ENCODE measurements at places on chromosomes 5 and 9.
A peak's percentile ranks its signal among the peaks of the same experiment; 100 is the strongest.

GRCh38 chr9:113920872-113921271 is 44.8 kb downstream of the ZNF618 start:
- no peak for DNase-seq

DNA sequence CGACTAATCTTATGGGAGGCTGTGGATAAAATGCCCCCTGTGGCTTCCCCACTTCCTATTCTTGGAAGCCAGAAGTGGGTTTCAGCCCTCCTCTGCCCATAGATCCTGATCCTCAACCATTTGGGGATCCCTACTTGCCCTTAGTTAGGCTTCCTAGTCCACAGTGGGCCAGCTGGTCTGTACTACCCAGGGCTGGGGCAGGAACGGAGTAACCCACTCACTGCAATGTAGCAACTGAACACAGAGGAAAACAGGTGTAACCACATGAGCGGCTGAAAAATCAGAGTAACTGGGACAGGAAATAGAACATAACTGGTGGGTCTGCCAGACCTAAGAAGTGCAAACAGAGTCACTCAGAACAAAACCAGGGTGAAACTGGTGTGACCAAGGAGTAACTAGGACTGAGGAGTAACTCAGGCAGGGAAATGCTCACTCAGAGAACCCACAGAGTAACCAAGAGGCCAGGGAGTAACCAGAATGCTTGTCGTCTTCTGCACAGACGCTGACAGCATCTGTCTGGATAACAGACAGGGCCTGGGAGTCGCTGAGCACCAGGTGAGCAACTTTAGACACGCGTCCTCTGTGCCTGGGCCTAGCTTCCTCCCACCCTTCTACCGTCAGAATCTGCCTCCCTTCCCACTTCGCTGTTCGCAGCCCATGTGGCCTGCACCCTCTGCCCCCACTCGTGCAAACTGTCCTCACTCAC is 1.0 kb downstream of the AQP3 start:
- no peak for DNase-seq

- DNase-seq = peak; percentile 15
Measured at GRCh38 chr9:95167998-95168397, 149.5 kb downstream of the FANCC start.

DNA sequence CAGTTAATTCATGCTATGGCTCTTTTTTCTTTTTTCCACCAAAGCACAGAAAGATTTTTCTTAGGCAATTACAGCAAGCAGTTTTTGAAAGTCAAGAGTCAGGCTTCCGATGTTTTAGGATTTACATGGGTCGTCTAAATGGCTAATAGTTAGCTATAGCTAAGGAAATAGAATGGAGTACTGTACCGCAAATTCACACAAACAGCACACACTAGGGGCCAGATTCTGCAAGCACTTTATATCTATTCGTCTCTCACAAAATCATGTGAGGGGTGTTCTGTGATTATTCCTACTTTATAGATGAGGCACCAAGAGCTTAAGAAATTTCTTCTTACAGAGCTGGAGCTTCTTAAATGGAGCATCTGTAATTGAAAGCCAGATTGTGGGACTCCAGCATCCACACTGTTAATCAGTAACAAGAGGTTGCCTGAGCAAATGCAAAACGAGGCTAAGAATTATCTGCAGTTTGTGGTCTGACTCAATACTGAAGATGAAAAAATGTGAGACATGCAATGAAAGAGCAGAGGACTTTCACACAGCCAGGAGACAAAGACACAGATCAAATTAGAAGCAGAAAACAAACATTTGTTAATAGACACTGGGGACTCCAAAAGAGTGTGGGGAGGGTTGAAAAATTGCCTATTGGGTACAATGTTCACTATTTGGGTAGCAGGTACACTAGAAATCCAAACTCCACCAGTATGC is 62.7 kb upstream of the CTXN3 start:
- DNase-seq = no peak

DNA sequence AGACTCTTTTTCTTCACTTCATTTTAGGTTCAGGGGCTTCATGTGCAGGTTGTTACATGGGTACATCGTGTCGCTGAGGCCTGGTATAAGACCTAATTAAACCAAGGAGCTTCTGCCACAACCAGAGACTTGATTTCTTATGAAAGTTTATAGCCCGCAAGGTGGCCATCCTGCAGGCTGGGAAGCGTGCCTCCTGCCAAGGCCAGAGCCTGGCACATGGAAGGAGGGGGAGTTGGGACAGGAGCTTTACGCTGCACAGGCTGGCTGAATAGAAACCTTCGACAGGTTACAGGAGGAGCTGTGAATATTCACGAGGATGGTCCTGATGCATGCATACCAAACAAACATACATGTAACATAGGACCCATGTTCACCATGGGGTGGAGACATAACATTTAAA is 50.1 kb upstream of the SIMC1 start:
- DNase-seq = no peak

DNA sequence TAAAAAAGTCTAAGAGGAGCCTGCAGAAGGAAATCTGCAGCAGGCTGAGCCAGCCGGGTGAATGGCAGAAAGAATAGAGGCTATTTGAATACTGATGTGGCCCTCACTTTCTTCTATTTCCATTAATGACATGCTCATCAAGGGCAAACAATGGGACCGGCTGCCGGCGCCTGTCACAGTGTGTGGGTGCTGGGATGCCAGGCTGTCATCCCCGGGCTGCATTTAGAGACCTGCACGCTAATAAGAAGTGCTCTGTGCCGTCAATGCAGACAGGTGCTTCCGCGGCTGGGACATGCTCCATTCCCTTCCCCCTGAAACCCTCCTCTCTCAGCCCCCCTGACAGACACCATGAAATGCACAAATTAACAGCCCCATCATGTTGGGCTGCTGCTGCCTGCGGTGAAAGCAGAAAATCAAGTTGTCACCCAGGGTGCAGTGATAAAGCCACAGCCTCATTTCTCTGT is 217.7 kb upstream of the TBCA start:
- DNase-seq = peak; percentile 54

GRCh38 chr5:89280103-89281037 is 397.4 kb upstream of the MEF2C start:
- no peak for DNase-seq

DNA sequence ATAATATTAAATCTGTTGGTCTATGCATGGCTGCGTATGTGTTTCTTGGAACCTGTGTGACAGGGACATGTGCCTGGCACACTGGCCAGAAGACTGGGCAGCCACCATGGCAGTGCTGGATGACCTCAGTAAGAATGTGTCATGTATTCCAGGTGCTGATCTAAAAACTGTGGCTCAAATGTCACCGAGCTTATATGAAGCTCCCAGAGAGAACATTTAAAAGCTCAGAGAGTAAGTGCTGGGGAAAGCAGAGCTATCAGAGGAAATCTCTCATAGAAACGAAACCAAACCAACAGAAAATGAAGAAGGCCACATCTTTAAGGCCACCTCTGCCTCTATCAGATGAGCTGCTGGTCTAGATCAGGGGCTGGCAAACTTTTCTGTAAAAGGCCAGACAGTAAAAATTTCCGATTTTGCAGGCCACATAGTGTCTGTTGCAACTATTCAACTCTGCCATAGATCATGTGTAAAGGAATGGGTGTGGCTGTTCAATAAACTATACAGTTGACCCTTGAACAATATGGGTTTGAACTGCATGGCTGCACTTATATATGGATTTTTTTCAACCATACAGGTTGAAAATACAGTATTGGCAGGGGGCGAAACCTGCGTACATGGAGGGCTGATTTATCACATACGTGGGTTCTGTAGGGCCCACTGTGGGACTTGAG is 31.8 kb downstream of the TSTD2 start:
- no peak for DNase-seq

DNA sequence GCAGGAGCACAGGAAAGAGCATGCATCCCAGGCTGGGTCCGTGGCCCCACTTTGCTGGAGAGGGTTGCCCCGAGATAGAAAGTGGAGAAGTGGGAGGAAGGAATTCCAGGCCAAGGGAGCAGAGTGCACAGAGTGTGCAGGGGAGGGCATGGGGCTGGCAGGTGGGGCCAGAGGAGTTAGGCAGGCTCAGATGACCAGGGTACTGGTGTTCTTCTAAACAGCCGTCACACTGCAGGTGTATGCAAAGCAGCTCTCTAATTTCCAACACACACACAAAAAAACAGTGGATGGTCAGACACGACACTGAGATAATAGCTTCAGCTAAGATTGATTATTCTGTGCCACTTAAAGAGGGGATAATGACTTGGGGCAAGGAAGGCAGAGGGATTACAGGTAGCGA is 212.2 kb downstream of the MTRR start:
- DNase-seq = peak; percentile 79

GRCh38 chr5:77630114-77630680 is 8.3 kb downstream of the OTP start:
- DNase-seq = peak; percentile 73

GRCh38 chr5:107359033-107359915 is 311.5 kb downstream of the EFNA5 start:
- DNase-seq = no peak

GRCh38 chr5:122723606-122724352 is 51.1 kb upstream of the SNX2 start:
- DNase-seq = no peak

DNA sequence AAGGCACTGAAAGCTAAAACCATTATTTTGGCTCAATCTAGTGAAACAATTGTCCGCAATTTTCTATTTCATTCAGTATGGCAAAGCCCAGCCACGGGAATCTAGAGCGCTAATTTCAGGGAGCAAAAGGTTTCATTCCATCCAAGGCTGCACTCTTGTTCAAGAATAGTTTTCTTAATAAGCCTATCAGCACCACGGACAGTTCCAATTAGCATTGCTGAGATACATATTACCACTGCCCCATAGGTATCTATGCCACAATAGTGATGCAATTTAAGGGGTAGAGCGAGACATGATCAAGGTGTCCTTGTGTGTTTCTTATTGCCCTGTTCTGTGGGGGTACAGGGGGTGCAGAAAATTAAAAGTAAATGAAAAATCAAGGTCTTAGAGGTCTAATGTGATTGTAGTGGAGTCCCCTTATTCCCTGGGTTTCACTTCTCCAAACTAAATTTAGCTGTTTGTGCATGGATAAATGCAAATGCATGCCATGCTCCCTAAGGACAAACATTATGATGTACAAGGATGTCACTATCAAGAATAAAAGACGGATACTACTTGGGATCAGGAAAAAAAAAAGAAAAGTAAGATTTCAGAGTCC is 45.5 kb downstream of the SPOCK1 start:
- DNase-seq = no peak

- DNase-seq = no peak
Measured at GRCh38 chr5:30879887-30880286, 313.6 kb upstream of the CDH6 start.

DNA sequence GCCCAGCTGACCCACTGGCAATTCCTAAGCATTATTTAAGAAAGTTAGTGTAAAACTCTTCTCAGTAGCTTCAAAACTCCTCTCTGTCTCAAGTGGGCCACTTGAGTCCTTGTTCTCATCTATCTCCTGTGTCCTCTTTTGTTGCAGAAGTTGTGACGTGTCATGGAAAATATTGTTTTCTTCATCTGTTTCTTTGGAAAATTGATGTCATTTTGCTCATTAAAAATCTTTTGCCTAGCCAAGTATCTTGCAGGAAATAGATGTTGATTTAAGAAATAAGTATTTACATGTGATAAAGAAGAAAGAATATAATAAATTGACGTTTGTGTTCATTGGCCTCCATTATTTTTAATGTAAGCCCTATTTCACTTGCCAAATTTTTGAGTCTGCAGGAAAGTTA is 1158.4 kb upstream of the SEMA6A start:
- DNase-seq = no peak

GRCh38 chr5:155903791-155904190 is 423.2 kb upstream of the SGCD start:
- DNase-seq = no peak

GRCh38 chr5:157308836-157309465 is 43.0 kb downstream of the CYFIP2 start:
- DNase-seq = no peak

- no peak for DNase-seq
Measured at GRCh38 chr5:7663808-7664207, 187.1 kb downstream of the CFAP90 start.

- no peak for DNase-seq
Measured at GRCh38 chr5:135173662-135174290, 139.7 kb upstream of the PITX1 start.

DNA sequence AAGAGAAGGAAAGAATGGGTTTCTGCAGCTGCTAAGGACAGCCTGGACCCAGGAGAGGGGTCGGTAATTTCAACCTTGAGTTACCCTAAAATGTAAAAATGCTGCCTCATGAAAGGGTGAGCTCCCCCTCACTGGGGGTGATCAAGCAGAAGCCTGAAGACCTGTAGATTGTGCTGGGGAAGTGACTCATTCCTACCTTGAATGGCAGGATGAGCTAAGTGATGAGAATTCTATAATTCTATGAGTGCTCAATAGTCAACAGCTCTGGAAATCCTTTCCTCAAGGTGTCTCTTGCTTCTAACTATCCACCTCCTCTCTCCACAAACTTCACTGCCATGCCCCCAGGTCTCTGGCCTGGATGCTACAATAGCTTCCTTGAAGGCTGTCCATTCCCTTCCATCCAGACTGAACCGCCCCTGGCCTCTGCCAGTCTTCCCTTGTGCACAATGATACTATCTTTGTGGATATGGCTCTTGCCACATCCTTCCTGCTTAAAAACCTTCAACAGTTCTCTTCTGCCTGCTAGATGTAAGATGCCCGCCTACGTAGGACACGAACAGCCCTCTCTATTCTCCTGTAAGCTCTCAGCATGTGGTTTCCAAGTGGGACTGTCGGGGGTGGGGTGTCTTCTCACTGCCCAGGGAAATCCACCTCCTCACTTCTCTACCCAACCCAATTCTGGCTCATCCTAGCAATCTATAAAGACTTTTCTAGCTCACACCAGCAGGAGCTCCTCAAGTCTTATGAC is 50.6 kb downstream of the PTPN3 start:
- no peak for DNase-seq

DNA sequence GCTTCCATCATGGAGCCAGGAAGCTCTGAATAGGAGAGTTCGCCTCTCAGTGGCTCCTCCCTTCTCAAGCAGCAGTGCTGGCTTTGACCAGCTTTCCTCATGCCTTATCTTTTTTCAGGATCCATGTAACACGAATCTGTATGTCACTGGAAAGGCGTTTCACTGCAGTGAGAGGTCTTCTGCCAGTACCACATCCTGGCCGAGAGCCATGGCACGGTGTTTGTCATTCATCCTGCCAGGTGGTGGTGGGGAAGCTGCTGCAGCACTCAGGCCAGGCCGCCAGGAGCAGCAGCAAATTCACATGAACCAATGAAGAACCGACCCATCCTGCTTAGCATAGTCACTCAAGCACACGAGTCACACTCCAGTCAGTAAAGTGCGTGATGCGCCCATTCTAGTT is 179.0 kb downstream of the FANCC start:
- DNase-seq = peak; percentile 85

GRCh38 chr5:140630292-140631035 is 2.5 kb downstream of the CD14 start:
- DNase-seq = no peak

DNA sequence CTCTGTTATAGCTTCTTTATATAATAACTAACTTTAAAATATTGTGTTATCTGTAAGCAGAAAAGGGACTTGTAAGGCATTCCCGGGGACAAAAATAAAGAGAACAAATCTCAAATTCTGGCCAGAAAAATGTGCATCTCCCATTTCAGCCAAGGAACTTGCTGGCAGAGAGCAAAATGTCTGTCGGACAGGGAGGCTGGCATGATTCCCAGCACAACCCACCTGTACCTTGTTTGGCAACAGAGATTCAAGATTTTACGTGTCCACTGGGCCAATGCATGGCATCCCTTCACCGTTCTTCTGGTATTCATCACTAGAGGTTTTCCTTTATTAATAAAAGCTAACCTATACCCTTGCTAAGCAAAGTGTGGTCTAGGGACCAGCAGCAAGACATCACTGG is 566.6 kb downstream of the PSAT1 start:
- DNase-seq = no peak
